Activated CD8-positive, alpha-beta T cell treated with anti-CD3 and anti-CD28 coated beads, Interleukin-2, amount 10 ng/mL, durations not matched to agents 7 days and 5 days (primary cell): ENCODE measurements at places on chromosomes 12 and 14.
A peak's percentile ranks its signal among the peaks of the same experiment; 100 is the strongest.

GRCh38 chr12:102356690-102357089 is 123.7 kb downstream of the IGF1 start:
- no peak for DNase-seq

DNA sequence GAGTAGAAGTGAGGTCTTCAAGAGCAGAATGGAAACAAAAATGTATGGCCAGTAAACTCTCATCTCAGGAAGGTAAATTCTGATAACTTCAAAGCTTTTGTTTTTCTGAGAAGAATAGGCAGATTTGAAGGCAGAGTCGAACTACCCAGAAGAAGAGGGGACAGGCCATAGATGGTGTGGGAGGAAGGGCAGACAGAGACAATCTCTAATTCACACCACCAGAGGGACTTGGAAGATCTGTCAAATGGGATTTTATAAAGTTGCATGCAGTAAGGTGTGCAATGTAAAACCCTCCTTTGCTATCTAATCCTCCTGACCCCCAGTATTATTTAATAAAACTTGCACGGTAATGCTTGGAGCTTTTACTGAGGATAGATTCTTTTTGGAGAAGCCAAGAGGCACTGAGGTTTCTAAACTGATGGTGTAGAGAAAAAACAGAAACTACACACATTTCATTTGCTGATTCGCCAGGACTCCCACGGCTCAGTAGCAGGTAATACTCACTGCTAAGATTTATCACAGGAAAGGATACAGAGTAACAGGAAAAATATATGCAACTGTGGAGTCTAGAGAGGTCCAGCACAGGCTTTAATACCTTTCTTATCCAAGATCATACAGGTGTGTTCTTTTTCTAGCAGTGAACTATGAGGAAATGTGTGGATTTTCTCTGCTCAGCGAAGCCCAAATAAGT is 18.3 kb downstream of the SLC38A2 start:
- no peak for DNase-seq

DNA sequence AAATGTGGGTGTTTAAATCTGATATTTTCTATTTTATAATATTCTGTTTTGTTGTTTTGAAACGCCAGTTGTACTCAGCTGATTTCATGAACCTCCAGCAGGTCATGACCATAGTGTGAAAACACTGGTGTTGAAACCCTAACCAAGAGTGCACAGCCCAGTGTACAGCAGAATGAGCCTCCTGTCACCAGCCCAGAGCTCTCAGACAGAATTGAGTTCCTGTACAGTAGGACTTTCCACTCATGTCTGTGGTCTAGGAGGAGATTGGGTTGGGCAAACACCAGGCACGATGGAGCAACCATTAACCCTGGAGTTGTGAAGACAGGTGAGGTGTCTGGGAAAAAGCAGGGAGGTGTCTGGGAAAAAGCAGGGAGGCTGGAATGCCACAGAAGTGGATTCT is 908.8 kb downstream of the VRK1 start:
- DNase-seq = peak; percentile 30

- DNase-seq = no peak
Measured at GRCh38 chr14:99910337-99911309, 117.4 kb downstream of the EML1 start.

DNA sequence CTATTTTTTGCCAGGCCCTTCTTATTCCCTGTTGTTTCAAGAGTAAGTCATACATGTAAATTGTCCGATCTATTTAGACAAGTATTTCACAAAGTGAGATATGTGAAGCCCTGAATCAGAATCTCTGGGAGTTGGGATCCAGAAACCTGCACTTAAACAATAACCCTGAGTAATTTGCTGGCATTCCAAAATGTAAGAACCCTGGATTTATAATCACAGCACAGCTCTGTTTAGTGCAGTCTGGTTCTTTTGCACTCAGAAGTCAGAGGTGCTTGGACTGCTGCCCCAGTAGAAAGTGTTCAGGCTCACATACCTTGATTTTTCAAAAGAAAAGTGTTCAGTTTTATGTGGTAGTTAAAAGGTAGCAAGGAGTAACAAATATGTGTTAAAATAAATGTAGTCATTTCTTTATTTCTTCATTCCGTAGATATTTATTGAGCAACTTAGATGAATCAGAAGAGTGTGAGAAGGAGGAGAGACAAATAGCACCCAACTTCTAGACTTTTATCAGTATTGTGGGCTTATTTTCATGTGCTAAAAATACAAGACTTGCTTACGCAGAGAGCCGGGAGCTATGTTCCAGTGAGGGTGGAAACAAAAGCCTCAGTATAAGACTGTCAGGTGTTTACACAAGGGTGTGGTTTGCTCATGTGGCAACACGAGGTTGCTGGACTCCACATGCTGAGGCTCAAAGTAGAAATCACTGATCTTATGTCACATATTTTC is 70.1 kb downstream of the SYNE2 start:
- DNase-seq = no peak

DNA sequence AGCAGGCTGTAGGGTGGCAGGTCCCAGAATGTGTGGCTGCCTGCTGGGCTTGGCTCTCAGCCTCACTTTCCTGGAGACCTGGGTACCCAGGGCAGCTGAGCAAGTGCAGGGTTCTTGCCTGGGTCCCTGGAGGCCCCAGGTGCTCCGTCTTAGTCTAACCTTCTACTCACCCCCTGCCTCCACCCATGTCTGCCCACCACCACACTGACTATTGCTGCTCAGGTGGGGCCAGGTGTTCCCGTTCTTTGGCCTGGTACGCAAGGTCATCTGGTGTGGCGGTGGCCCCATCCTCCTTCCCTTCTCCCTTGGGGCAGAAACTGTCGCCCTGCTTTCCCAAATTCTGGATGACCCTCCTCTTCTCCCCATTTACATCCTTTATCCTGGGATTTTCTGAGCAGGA is 319.9 kb downstream of the TMEM121 start:
- DNase-seq = no peak

GRCh38 chr12:29638528-29638927 is 141.0 kb upstream of the OVCH1 start:
- DNase-seq = no peak

- no peak for DNase-seq
Measured at GRCh38 chr14:87830443-87831096, 162.4 kb downstream of the GALC start.

- DNase-seq = peak; percentile 59
Measured at GRCh38 chr12:122022393-122023338, 982 bp downstream of the BCL7A start.

GRCh38 chr14:90785471-90785870 is 30.8 kb downstream of the TTC7B start:
- DNase-seq = no peak

GRCh38 chr14:77988970-77989369 is 181.2 kb upstream of the NRXN3 start:
- DNase-seq = no peak

DNA sequence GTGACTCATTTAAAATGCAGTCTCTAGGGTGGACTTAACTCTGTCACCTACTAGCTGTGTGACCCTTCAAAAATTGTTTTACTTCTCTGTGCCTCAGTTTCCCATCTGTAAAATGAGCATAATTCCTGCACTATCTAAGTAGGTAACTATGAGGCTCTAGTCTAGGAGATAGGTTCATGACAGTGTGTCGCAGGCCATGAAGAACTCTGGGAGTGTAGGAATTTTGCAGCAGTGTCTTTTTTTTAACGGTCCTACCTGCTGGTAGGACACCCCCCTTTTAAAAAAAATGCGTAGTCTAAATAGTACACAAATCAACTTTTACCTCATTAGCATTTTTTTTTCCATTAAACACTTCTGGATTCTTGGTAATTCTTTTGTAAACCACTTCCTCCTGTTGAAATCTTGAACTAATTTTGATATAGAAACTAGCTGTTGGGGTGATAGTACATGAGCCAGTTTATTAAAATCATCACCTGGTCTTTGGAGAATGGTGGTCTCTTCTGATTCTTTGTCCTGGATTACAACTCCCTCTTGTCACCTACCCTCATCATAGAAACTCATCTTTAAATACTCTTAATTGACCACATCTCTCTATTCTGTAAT is 86.0 kb upstream of the SLC38A2 start:
- no peak for DNase-seq

- DNase-seq = no peak
Measured at GRCh38 chr12:132465269-132466190, 24.4 kb upstream of the FBRSL1 start.

- DNase-seq = no peak
Measured at GRCh38 chr14:66041582-66041981, 444.6 kb upstream of the CCDC196 start.

GRCh38 chr14:68036202-68036601 is 216.6 kb downstream of the RAD51B start:
- no peak for DNase-seq

DNA sequence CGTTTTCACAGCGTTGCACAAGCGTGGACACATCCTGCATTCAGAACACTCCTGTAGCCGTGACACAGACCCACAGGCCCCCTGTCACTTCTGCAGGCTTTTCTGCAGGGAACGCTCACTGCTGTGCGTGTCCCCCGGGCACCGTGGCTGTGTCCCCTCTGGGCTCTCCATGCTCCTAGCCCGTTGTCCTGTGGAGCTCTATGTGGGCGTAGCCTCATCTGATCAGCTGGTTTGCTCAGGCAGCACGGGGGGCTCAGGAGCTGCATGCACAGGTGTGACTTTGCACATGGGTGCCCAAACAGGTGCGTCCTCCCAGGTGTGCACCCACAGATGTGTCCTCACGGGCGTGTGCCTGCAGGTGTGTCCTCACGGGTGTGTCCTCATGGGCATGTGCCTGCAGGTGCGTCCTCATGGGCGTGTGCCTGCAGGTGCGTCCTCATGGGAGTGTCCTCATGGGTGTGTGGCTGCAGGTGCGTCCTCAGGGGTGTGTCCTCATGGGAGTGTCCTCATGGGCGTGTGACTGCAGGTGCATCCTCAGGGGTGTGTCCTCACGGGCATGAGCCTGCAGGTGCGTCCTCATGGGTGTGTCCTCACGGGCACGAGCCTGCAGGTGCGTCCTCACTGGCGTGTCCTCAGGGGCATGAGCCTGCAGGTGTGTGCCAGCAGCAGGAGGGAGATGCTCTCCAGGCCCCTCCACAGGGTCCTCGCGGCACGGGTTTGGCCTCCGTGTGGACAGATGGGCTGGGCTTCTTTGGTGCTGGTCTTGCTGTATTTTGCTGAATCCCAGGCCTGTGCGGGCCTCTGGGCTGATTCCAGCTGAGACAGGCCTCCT is 17.5 kb downstream of the MTA1 start:
- no peak for DNase-seq

DNA sequence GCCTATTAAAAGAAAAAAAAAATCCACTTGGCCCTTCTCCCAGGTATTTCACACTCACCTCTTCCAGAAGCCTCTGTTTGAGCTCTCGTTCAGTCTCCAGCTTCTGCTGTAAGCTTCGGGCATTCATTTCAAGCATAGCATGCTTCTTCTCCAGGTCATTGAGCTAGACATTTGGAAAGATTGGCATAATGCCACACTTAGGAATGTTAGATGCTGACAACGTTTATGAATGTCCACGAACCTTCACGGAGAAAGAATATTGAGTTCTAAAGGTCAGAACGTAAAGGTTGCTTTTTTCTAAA is 60.5 kb downstream of the PRKAB1 start:
- no peak for DNase-seq

DNA sequence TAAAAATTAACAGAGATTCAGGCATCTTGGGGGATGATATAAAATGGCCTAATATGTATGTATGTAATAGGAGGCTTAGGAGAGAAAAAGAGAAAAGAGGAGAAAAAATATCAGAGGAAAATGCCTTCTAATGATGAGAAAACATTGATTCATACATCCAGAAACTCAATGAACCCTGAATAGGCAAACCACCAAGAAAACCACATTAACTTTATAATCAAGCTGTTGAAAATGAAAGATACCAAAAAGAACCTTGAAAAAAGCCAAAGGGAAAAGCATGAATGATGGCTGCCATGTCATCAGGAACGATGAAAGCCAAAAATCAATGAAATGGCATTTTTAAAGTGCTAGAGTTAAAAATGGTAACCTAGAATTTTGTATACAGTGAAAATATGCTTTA is 180.2 kb downstream of the EPS8 start:
- DNase-seq = no peak

GRCh38 chr12:53726341-53726740 is 911 bp downstream of the CALCOCO1 start:
- DNase-seq = peak; percentile 38

DNA sequence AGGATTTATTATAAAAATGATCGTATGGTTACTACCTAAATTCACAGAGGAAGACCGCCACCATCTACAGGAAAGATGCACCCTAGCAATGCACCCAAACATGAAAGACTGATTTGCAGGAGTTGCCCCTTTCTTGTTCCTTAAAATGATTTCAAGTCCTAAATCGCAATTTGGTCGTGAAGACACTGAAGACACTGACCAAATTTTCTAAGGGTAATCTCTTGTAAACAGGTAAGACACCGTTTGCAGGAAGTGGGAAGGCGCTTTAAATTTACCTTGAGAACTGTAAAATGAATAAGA is 1.0 kb downstream of the SOS2 start:
- DNase-seq = peak; percentile 47

DNA sequence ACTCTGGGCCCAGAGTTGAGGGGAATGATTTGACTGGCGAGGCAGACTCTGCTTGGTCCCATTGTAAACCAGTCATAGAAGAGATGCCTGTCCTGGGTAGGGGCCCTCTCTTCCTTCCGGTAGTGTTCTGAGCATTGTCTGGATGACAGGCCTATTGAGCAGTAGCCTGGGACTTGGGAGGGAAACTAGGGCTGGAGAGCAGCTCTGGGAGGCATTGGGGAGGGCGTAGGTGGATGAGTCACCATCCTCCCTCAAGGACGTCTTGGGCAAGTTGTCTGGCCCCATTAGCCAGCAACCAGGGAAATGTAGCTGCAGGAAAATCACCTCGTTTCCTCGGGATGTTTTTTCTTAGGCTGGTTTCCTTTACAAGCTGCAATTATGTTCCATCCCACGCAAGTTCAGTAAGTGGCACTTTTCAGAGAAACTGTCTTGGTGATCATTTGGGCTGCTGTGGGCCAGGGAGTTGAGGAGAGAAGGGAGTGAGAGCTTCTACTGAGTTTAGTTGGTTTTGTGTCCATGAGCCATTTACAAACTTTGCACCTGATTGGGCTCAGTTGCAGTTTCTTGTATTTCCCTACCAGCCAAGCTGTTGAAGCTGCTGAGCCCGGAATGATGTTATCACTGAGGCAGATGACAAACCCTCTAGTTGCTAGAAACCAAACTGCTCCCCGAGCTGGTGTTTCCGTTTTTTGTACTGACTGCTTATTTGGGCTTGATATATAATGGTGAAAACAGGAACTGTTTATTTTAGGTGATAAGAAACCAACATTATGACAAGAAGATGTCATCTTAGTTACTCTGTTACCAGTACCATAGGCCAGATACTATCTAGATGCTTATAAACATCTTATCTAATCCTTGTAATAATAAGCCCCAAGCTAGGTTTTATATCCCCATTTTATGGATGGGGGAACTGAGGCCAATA is 147.6 kb downstream of the CHST11 start:
- DNase-seq = peak; percentile 52

GRCh38 chr14:102440392-102440791 is 69.2 kb downstream of the ANKRD9 start:
- DNase-seq = no peak
